ENCODE measurements at places on chromosomes 11 and 22.

DNA sequence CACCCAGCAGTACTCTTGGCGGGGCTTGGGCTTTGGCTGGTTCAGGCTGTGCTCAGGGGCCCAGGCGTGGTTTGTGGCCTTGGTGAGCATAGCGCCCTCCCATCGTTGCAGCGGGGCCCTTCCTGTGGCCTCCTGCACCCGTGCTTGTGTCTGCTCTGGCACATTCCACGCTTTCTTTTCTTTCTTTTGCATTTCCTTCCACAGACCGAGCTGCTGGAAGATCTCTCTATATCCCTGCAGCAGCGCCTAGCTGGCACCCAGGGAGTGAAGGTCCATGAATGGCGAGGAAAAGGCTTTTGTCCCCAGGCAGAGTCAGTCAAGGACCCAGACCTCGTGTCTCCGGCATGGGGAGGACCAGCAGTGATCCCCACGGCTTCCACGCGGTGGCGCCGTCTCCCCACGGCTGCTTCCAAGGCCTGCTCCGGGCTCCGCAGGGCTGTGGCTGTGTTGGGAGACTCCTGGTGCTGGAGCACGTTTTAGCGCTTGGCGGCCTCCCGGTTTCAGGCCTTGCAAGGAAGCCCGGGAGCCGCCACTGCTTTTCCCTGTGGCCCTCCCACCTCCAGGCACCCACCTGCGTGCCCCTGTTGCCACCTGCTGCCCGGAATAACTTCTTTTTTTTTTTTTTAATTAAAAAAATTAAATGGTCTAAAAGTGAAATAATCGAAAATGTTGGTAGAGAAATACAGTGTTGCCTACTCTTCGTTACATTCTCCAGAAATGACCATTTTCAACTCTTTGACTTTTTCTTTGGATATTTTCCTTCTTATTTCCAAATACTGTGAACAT is 28.5 kb downstream of the GLB1L2 start:
- peak; percentile 60 for DNase-seq

- no peak for DNase-seq
Observed at GRCh38 chr22:41535244-41535643, 9.0 kb downstream of the POLR3H start.

- no peak for DNase-seq
Observed at GRCh38 chr11:11504071-11504470, 117.7 kb downstream of the GALNT18 start.

DNA sequence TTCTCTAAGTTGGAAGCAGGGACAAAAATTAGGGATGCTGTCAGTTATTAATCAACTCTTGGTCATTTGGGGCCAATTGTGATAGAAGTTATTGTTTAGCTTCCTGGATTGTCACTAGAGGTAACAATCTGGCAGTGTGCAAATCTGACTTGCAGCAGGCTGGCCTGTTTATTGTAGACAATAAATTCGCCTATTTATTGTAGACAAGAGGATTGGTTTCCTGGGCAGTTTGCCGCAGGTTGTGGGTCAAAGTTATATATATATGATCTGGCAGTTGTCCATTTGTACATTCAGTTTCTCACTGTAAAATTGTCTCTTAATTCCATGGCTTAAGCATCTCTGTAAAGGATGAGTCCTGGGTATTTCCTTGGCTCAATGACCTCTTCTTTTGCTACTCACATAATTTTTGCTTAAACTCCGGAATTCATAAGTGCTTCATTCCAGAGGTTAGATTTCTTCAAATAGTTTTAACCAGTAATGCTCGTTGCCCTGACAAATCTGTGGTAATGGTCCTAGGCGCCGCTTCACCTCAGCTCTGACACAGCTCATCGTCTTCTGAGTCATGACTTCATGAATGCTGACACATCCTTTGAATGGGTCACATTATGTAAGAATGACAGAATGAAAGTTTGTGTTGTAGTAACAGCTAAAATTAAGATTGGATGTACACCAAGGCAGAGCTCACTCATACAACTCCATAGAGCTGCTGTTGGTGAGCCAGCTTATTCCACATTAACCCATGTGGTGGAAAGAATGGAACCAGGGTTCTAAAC is 7.8 kb upstream of the MMP3 start:
- DNase-seq, result no peak

DNA sequence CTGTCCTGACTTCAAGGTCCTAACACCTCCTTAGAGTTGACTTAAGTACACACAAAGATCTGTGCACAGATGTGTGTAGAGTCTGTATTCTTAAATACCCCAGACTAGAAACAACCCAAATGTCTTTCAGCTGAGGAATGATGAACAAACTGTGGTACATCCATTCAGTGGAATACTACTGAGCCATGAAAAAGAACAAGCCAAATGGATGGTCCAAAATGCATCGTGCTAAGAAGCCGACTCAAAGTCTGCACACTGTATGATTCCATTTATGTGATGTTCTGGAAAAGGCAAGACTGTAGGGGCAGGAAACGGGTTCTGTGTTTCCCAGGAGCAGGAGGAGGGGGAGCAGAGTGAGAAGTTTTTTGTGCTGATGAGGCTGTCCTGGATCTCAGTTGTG is 56.7 kb upstream of the LINC01488 start:
- DNase-seq, result no peak

DNA sequence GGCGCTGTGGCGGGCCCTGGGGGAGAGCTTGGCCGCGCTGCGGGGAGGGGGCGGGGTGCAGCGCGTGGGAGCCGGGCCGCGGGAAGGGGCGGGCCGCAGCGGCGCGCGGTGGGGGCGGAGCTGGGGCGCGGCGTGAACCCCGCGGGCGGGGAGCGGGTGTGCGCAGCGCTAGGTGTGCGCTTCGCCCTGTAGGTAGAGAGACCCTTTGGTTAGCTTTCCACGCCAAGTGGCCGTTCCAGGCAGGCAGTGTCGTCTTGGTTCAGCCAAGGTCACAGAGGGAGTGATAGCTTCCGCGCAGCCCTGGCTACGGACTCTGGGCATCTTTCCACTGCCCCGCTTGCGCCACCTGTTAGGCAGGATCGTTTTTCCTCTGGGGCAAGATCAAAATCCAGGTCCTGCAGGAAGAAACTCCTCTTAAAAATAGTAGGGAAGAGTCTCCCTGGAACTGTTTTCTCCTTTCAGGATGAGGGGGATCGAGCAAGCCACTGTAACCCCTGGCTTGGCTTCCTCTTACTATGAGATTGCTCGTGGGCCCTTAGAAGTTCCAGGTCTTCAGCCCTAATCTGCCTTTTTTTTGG is 434 bp downstream of the BANF1 start:
- DNase-seq, result no peak

DNA sequence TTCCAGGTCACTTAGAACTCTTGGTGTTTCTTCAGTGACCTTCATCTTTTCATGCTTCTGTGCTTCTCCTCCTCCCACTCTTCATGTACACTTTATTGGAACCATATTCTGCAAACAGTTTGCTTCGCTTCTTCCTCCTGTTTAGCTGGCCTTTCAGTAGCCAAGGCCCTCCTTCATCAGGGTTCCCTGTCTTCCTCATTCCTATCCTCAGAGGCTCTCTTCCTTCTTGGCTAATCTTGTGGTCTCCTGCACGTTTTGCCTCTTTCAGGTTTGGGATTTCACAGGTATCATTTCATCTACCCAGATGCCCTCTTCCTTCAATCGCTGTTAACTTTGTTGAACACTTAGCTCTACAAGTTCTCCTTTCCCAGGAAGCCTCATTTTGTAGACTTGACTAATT is 66.8 kb downstream of the DEPDC5 start:
- no peak for DNase-seq

DNA sequence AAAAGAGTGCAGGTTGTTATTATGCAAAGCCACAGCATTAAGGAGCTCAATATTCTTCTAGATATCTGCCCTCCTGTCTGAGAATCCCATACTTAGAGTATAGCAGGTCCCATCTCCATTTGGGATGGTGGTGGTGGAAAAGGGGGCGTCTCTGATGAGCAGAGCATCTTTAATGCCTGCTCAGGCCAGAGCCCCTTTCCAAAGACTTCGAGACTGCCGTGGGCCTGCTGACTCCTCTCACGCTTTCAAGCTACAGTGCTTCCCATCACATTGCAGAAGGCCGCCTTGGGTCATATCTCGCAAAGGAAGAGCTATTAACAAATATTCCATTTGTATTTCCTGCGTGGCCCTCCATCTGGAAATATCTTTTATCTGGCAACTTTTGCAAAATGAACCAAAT is 10.9 kb downstream of the LMO2 start:
- DNase-seq, result no peak

DNA sequence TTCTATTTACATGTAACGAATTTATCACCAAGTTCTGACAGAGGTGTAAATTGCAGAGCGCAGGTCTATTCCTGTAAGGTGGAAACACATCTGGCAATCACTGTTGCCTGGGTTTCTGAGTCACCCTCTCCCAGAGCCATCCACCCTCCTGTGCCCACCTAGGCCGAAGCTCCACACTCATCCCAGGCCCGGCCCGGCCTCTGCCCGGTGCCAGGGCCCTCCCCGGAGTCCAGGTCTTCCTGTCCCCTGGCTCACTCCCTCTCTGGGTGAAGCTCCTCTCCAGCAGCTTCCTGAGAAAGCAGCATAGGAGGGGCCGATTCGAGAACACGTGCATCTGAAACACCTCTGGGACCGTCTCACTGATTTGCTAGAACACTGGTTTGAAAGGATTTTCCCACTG is 308.2 kb downstream of the SHANK2 start:
- DNase-seq, result no peak

DNA sequence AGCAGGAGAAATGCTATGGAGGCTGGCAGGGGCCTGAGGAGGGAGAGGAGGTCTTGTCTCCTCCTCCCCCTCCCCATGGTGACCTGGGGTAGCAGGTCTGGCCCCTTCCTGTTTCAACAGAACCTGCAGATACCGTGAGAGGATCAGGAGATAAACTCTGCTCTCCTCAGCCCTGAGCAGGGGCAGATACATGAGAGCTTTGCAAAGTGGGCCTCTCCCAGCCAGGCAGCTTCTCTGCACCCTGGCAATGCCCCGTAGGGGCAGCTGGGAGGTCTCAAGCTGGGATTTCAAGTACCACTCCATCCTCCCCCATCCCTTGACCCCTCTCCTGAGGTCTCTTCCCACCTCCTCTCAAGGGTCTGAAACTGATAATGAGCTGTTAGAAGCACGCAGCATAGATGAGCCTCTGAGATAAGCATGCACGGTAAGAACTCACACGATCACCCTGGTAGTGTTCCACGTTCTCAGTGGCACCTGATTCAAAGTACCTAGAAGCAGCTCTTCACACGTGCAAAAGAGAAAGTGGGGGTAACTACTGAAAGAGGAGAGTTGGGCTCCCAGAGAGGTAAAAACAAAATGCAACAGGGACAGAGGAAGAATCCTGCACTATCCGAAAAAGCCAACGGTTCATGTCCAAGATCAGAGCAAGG is 4.9 kb upstream of the CCDC86 start:
- DNase-seq, result no peak

GRCh38 chr11:2581151-2581930 is 118.5 kb downstream of the KCNQ1OT1 start:
- DNase-seq, result no peak

DNA sequence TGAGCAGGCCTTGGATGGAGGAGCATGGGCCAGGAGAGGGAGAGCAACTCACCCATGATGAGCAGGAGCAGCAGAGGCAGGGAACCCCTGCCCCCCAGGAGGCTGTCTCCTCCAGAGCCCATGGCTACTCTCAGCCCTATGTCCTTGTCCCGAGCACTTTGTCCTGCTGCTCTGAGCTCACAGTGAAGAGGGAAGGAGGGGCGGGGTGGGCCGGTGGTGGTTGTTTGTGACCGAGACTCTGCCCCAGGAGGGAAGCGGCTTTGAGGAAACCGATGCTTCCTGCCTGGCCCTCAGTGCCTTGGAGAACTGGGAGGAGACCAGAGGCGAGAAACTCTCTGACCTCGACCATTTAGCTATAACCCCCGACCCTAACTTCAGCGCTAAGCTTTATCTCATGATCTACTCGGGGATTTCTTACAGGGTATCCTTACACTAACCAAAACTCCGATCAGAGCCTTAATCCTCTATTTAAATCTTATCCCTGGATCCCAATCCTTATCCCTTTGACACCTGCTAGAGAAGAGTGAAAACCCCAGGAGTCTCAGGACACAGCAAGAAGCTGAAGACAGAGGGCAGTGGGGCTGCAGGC is at the start of gene ROBO4:
Gene ROBO4 (minus strand): TSS at position 192 of the 589 bp plus-strand sequence. CDS start 70 bp downstream, at position 122.
- no peak for DNase-seq

GRCh38 chr11:88114486-88115045 is 60.7 kb downstream of the RAB38 start:
- no peak for DNase-seq

DNA sequence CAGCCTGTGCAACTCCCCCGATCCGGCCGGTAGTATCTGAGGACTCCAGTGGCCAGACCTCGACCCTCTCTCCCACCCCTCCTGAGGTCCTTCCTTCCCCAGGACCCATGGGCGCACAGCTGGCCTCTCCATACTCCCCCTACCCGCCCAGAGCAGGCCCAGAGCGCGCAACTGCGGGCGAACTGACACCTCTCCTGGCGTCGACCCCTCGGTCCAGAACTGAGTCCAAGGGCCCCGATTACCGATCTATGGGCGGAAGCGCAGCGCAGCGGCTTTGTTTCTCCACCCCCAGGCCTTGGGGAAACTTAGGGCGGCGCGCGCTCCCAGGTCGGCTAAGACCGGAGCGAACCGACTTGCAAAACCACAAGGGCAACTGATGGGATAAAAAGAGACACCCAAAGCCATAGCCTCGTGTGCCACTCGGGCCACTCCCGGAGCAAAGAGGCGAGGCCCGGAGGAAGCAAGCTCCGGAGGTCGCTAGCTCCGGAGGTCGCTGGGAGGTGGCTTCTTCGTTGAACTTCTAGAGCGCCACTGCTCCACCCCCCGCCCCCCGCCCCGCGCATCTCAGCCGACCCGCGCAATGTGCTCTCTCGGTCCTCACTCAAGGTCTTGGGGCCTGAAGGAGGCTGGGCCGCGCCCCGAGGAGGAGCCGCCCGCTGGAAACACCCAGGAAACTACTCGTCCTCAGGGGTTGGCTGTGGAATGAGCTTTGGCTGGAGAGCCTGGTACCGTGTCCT is 9.8 kb upstream of the ALX4 start:
- DNase-seq, result no peak

- DNase-seq, result no peak
Observed at GRCh38 chr11:26997378-26997777, 3.5 kb downstream of the FIBIN start.

DNA sequence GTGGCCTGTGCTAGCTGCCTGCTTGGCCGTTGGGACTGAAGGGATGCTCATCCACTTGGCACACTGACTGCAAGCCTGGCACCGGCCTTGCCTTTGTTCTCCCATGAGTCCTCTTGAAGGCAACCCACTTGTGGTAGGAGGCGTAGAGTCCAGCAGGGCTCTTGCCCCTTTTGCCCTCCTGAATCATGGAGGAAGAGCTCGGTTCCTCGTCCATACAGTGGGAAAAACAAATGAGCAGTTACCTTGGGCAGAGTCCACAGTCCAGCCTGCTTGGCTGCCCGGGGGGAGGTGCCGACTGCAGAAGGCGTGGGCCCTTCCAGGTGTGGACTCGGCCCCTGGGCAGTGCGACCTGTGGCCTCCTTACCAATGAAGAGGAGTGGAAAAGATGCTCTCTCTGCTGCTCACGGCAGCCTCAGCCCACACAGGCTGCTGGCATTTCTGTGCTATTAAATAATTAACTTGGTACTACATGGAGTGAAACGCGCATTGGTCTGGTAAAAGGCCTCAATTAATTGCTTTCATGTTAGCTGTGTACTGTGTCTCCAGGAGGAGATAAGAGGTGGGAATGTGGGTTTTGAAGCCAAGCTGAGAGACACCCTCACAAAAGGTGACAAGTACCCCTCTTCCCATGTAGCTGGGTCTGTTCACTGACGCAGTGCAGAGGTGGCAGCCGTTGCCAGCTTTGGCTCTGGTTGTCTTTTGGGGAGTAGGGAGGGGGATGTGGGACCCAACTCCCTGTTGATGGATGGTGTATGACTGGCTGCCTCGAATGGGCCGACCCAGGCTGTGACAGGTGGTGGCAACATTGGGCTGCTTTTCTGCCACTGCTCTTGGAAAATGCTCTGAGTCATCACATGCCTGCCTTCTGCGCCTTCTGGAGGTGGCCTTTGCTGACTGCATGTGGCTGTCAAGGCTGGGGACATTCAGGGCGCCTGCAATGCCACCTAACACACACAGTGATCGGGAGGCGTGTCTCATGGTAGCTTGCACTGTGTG is 26.8 kb upstream of the B3GAT1 start:
- DNase-seq, result no peak
